NCI-H460 (cell line): ENCODE measurements at places on chromosomes 6 and 20.

DNA sequence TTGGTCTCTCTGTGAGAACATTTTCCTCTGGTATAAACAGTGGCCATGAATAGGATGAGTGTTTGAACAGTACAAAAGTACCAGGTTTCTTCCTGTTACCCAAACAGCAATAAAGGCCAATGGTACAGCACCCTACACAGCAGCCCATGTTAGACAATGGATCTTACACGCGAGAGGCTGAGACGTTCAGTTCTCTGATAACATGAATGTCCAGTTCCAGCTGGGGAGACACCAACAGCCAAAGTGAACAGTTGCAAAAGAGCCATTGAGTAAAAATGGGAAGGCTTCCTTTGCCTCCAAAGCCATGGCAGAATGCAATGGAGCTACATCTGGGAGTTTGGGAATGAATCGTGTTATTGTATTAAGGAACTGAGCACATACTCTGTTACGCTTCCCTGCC lies 246.8 kb upstream of the SGK1 start:
- DNase-seq: no peak

DNA sequence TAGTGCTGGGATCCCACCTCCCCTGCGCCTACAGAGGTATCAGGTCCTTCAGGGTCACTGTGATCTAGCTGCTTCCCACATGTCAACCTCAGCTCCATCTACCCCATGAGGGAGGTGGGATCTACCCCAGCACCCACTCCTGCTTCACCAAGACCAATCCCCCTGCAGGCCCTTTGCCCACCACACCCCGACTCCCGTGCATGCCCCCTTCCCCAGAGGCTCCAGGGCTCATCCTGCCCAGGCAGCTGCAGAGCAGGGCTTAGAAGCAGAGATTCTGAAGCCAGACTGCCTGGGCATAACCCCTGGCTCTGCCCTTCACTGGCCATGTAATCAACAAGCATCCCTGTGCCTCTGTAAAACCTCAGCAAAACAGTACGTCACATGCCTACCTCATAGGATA lies 17.5 kb downstream of the COL11A2 start:
- no peak for DNase-seq

- no peak for DNase-seq
These were observed 16.1 kb upstream of the HFE start for GRCh38 chr6:26071135-26071534.

DNA sequence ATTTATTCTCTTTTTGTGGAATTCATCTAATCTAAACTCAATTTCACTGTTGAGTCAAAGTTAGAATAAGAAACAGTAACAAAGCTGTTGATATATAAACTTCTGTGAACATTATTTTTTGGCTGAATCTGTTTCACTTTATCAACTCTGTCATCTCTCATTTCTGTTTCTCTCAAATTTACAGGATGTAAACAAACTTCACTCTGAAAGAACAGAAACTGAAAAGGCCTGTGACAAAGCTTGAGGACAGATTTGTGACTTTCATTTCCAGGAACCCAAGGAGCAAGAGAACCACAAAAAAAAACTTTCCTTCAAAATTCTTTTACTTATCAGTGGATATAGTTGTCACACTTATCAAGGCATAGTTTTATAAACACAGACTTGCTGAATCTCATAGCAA lies 447.9 kb upstream of the OPRM1 start:
- DNase-seq: no peak

GRCh38 chr20:37518059-37518458 lies 3.0 kb upstream of the NNAT start:
- no peak for DNase-seq
